ENCODE measurements at places on chromosomes 1 and 21.

GRCh38 chr1:155979597-155980343, 1.4 kb upstream of the ARHGEF2 start:
- no peak for DNase-seq

DNA sequence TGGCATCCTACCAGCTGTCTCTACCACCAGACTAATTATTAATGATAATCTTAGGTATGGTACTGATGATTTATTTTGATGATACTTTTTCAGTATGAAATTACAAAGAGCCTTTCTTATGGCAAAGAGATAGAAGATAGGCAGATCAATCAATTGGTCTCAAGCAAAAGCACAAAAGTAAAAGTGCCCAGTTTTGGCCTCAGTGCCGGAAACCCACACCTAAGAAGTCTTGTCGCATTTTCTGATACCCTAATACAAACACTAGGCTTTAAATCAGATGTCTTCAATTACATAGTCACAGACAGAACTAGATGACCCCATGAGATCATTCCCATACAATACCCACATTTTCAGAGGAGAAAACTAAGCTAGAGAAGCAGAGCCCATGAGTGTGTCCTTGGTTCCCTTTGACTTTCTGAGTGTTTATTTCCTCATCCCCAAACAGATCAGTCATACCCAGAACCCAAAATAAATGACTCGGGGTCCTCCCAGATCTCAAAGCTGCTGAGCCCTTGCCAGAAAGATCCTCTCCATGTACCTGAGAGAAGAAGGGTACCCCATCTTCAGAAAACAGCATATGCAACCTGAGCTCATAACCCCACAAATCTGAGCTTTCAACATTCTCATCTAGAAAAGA, 7.7 kb downstream of the ITPKB start:
- DNase-seq, result no peak

- no peak for DNase-seq
Observed at GRCh38 chr1:202649553-202650392, 60.5 kb downstream of the SYT2 start.

GRCh38 chr1:156858959-156859522, at the start of gene INSRR:
INSRR (minus strand) TSS chr1:156859117; CDS start chr1:156858621, 496 bp downstream.
- DNase-seq, result no peak

- no peak for DNase-seq
Observed at GRCh38 chr1:212450331-212450881, 17.7 kb downstream of the NENF start.

GRCh38 chr1:225617956-225618355, 35.0 kb downstream of the ENAH start:
- DNase-seq, result no peak

GRCh38 chr1:207871117-207871649, 39.7 kb downstream of the CD34 start:
- no peak for DNase-seq

GRCh38 chr1:205258719-205259118, 31.0 kb downstream of the TMCC2 start:
- peak; percentile 64 for DNase-seq

DNA sequence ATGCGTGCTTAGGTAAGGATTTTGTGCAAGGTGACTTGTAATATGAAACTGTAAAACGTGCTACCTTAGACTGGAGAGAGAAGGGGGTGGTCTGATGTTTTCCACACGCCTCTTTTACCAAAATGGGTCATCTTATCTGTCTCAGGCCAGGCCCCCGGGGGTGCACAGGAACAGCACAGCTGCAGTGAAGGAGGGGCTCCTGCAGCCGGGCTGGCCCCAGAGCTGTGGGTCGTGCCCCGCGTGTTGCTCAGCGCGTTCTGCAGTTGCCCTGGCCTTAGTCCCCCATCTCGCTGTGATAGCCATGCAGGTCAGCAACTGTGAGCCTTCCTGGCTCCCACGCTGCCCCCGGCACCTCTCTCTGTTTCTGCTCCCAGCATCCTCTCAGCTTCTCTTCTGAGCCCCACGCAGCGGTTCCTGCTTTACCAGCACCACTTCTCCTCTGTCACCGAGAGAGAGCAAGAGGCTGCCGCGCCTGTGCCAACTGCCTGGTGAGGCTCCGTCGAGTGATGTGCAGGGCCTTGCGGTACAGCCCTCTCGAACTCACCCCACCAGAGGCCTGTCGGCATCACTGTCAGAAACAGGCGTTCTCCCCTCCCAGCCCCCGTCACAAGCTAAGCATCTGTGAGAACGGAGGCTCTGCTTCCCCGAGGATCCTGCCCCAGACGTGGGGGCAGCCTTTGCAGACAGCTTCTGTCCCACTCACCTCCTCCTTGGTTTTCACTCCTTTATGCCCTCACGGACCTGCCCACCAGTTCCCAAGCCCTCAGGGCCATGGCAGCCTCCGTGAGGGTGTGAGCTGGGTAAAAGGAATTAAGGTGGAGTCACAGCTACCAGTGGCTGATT, 73.3 kb downstream of the ADARB1 start:
- DNase-seq, result no peak

DNA sequence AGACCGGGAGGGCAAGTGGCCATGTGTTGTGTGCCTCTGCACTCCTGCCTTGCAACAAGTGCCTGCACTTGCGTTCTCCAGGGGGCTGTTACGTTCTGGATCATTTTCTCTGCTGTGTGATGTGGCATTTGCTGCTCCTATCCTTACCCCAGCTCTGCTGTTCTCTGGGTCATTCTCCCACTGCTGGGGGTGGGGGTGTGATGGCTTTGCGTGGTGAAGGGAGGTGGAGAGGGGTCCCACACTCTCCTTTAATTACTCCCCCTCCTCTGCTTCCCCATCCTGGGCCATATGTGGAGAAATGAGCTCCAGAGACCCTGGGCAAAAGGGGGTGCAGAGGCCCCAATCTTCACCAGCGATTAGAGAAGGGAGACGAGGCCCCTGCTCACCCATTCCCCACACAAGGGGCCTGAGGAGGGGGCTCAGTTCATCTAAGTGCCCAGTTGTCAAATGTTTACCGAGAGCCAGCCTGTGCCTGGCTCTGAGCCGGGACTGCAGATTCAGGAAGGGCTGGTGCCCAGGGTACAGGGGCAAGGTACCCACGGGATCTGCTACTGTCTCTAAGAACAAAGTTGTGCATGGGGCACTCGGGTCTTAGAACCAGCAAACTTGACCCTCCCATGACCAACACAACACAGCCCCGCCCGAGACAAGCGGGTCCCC, 355.4 kb downstream of the PTPRU start:
- no peak for DNase-seq

DNA sequence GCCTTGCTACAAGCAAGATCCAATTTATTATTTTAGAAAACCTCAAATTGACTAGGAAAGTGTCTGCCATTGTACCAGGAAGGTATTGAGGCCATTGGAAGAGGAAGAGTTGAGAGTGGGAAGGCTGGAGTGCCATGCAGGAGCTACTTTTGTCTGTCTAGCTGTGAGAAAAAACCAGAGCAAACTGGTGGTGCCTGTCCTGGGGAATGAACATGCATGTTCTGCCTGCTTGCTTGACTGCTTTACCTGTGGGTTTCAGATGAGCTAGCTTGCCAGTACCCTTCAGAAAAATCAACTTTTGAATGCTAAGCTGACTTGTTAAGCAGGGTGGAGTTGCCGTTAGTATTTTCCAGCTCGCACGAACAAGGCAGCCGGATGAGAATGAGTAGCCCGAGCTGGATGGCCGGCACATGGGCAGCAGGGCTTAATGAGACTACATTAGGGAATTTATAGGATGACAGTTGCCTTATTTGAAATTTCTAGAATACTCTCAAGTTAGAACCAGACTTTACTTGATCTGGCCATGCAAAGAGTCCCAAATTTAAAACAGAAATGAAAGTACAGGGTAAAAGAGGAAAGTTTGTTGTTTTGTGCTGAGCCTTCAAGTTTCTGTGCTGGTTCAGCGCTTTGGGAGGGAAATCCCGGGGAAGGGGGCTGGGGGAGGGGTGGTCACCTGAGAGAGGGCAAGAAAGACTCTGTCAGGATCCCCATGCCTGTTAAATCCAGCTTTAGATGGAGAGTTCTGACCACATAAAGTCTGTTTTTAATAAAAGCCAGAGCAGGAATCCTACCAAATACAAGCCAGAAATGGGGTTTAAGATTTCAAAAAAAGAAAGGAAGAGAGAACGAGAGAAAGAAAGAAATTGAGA, 29.6 kb upstream of the C1orf105 start:
- DNase-seq, result no peak

DNA sequence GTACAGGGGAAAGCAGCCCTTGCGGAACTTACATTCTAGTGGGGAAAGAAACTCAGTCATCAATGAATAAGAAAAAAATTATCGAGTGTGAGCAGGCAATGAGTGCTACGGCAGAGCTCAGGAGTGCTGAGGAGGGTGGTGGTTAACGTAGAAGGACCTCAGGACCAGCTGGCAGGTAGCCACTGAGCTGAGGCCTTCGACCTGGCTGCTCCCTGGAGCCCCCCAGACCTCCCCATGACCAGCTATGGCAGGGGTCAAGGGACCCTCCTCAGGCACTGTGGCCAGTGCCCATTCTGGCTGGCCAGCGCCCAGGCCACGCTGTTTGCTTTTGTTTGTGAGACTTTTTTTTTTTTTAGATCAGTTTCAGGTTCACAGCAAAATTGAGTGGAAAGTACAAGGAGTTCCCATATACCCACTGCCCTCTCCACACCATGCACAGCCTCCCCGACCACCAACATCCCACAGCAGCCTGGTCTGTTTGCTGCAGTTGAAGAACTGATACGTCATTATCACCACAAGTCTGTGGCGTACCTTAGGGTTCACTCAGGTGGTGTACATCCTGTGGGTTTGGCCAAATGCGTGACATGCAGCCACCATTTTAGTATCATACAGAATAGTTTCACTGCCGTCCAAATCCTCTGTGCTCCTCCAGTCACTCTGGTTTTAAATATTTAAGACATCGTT, 11.8 kb upstream of the TTC22 start:
- DNase-seq, result no peak

- no peak for DNase-seq
Observed at GRCh38 chr1:210117681-210118170, 114.9 kb upstream of the SERTAD4 start.

Measured in GM04504 (cell line).